CD4-positive, alpha-beta T cell treated with Interleukin-17A for 4 hours (primary cell): ENCODE measurements at places on chromosomes 4 and X.

GRCh38 chr4:102541697-102542096, 40.5 kb downstream of the NFKB1 start:
- no peak for DNase-seq

DNA sequence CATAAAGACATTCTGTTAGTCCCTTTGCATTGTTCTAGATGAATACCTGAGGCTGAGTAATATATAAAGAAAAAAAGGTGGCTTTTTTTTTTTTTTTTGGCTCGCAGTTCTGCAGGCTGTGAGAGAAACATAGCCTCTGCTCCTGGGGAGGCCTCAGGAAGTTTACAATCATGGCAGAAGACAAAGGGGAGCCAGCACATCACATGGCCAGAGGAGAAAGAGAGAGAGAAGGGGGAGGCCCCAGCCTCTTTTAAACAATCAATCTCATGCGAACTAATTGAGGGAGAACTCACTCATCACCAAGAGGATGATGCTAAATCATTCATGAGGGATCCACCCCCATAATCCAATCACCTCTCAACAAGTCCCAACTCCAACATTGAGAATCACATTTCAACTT, 364.0 kb upstream of the EPHA5 start:
- DNase-seq: no peak

GRCh38 chrX:71542411-71542810, 9.5 kb downstream of the OGT start:
- no peak for DNase-seq

- no peak for DNase-seq
These were observed 159.4 kb upstream of the AR start for GRCh38 chrX:67384403-67384802.

DNA sequence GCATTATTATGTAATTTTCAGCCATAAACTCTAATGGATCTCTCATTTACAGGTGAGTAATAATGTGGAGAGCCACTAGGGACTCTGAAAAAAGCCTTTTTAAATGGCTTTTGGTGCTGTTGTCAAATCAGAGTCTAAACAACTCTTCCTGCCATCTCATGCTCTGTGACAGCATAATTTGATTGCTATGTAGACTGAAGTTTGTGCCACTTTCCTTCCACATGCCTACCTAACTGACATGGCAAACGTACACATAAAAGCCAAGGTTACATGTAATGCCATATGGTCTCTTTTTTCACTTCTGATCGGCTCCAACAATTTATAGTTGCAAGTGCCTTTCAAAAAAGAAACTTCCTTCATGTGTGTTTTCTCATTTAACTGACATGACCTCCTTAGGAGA, 94.3 kb downstream of the SH2D1A start:
- no peak for DNase-seq

- DNase-seq: no peak
These were observed 33.9 kb downstream of the PCDH7 start for GRCh38 chr4:30754021-30754420.

DNA sequence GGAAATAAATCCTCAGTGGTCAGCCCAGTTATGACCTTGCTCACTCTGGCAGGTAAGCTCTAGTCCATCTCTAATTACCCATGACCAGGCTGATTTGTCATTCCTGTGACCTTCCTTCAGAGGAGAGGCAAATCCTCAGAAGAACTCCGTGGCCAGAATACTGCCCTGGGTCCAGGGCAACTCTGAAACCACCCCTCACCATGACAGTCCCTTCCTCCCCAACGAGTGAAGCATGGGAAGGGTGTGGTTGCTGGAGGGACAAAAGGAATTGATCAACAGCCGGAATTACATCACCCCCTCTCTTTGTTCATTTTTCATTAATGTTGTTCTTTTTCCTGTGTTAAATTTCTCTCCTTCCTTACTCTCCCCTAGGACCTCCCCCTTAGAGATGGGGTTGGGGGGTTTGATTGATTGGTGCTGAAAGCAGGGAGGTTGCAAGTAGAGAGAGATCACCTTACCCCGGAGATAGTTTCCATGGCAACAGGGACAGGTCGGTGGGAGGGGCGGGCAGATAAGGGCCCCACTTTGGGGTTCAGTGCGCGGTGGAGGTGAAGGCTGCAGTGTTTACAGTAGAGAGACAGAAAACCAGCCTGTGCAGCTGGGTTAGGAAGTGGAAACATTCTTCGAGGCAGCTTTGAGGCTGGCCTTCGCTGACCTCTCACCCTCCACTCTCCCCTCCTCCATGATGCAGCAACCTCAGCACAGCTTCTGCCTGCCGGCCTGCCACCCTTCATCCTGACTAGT, 647.4 kb downstream of the BCOR start:
- DNase-seq: peak; percentile 40
